ENCODE measurements at places on chromosomes 2 and 18.

DNA sequence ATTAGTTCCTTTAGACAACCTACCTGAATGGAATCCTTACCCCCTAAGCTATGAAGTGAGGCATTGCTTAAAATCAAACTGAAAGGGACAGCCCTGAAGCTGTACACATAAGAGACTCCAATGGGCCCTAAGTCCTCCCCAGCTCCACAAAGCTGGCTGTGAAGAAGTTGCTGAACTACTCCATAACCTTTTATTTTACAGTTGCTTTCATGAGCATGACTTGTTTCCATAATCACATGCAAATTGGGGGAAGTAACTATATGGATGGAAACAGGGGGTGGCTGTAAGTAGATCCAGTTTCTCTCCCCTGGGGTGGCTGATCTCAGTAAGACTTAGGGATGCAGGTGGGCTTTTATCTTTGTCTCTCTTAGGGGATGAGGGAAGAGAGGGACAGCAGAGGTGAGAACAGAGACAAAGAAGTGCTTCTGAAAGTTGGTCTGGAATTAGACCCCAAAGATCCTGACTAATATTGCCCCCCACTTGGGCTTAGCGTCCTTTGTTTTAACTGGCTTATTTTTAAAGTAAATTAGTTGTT, 5.5 kb downstream of the FZD5 start:
- DNase-seq: no peak

DNA sequence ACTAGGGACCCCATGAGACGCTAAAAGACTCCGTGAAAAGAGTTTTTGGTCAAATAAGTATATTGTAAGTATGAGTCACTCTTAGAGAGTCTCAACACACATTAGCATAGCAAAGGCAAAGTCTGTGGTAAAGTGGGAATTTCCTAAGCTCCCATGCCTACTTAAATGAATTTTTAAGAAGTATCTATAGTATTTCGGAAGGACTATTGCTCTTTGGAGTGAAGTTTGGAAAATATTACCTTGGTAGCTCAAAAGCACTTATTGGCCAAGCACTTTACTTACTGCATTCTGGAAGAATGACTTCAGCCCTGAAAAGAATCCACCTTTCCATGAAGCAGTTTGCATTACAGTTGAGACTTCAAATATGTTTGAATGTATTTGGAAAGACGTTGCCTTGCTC, 57.1 kb downstream of the CAVIN2 start:
- DNase-seq: no peak

DNA sequence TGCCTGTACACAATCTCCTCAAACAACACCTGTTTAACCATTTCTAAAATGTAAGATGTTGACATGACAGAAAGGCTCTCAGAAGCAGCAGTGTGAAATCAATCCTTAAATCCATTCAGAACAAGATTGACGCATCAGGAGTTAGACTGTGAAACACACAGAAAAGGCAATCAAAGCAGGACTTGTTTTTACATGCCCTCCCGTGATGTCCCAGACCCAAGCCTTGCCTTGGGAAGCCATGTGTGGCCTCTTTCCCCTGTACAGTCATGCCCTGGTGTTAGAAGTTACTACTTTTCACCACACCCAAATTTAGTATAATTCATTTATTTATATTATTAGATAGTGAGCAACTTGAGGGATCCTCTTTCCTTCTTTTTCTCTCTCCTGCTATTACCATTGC, 115.7 kb downstream of the NCKAP5 start:
- no peak for DNase-seq

DNA sequence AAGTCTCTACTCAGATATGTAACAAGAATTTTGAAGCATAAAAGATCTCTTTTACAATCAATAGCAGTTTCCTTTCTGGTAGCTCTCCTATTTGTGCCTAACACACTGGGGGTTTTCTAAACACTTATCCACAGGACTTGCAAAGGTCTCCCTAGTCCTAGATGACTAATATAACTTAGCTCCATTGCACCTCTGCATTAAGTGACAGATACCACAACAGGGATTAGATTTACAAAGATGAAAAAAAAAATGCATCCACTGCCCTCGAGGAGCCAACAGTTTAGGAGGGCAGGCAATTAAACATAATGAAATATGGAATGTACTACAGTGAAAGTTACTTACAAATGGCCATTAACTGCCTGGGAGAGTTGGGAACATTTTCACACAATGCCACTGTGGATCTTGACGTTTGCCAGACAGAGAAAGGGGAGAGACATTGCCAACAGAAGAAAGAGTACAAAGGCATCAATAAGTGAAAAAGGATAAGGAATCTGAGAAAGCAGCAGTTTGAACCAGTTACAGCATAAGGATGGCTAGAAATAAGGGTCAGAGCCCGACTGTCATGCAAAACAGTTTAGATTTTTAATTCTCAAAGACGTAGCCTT, 14.3 kb downstream of the PPP3R1 start:
- no peak for DNase-seq

- DNase-seq: no peak
Measured at GRCh38 chr2:236016496-236016895, 151.7 kb downstream of the GBX2 start.

GRCh38 chr18:73992242-73993022, 155.2 kb downstream of the FBXO15 start:
- no peak for DNase-seq

DNA sequence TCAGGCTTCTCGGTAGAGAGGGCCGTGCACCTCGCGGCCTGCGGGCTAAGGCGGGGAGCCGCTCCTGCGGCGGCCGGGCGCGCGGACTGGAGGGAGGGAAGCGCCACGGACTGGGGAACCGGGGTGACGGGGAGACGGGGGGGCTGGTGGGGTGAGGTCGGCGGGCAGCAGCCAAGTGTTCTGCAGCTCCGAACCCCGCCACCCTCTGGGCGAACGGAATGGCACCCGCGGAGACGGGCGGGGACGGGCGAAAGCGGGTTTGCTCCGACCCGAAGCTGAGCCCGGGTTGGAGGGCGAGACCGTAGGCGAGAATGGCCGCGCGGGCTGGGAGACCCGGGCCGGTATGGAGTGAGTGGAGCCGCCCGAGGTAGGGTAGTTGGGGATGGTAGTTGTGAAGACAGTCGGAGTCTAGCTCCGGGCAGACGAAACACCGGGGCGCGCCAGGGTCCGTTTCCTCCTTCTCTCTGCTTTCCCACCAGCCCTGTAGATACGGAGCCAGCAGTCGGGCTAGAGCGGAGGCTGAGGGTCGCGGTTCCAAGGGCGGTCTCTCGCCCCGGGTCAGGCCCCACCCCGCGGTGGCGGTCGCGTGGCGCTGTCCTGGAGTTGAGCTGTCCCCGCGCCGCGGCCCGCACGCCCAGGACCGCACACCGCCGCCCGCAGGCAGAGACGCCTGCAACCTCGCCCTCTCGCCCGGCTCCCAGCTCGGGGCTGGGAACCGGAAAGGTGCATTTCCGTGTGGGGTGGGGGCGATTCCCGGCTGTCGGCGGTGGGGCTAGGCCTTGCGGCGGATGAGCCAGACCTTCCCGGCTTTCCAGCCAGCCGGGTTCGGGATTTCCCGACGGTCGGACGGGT, 160.3 kb upstream of the SIX2 start:
- no peak for DNase-seq

GRCh38 chr2:30661173-30662107, 145.8 kb downstream of the CAPN13 start:
- DNase-seq: no peak

- DNase-seq: no peak
Measured at GRCh38 chr2:200338692-200339091, 32.2 kb downstream of the SPATS2L start.

DNA sequence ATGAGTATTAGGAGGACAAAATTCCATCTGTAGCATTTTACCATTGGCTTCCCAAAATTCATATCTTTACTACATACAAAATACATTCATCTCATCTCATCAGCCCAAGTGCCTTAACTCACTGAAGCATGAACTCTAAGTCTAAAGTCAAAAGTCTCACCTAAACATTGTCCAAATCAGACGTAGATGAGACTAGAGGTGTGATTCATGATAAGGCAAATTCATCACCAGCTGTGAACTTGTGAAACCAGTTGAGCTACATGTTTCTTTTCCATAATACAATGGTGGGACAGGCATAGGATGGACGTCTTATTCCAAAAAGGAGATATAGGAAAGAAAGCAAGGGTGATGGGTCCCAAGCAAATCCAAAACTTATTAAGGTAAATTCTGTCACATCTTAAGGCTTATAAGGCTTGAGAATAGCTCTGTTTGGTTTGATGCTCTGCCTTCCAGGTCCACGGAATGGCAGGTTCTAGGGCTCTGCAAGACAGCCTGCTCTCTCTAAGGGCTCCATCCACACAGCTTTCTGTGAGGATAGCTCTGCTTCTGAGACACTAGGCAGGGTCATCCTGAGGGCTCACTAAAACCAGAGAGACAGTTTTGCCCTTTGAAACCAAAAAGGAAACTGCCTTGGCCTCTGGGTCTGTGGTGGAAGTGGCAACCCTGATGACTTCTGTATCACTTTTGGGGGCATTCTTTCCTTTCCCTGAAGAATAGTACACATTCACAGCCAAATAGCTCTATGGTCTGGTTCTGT, 9.6 kb downstream of the IFIH1 start:
- DNase-seq: no peak

DNA sequence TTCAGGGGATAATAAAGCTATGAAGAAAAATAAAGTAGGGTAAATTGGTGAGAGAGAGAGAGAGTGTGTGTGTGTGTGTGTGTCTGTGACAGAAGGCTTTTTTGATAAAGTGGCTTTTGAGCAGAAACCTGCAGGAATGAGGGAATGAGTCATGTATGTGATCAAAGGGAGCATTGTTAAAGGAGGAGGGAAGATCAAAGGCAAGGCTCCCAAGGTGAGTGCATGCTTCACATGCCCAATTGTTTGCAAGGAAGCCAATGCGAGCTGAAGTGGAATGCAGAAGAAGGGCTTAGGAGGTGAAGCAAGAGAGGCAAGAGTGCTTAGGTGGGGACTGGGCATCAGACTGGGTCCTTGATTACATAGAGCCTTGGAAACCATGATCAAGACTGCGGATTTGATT, 96.8 kb downstream of the DNAH6 start:
- DNase-seq: no peak

DNA sequence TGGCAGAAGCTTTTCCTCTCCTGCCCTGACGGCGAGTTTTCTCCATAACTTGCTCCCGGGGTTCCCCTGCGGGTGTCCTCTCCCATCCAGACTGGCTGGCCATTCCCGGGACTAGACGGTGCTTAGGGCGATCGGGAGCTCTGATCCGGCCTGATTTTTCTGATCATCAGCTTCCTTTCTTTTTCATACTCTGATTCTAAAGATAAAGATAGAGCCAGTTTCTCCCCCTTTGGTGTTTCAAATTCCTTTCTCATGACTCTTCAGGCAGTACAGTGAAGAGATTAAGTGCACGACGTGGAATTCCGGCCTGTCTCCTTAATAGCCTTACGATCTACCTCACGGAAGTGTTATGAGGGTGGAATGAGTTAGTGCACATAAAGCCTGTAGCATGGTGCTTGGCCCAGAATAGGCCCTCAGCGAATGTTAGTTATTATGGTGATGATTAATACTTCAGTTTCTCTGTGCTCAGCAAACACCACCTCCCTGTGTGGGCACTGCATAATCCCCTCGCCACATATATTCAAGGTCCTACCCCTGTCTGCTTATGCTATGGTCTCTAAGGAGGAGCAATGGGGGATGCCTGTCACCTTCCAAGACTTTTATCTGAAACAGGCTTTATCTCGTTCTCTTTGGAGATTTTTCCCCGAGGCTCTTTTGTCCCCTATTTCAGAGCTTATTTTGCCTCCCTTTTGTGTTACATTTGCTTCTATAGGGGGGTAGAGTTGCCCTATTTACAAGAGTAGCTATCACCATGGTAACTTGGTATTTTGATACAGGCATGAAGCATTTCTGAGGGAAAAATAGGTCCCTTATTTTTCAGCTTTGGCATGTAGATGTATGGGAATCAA, 254.8 kb downstream of the CDH2 start:
- no peak for DNase-seq

GRCh38 chr2:69975853-69976462, 14.5 kb upstream of the ASPRV1 start:
- no peak for DNase-seq

- DNase-seq: no peak
Measured at GRCh38 chr18:6714010-6714409, 15.5 kb upstream of the ARHGAP28 start.

GRCh38 chr2:179604598-179604997, 256.8 kb downstream of the ZNF385B start:
- DNase-seq: no peak

- DNase-seq: no peak
Measured at GRCh38 chr2:7007488-7007845, 90.3 kb downstream of the RNF144A start.

- DNase-seq: no peak
Measured at GRCh38 chr2:147342329-147342728, 502.5 kb upstream of the ACVR2A start.

DNA sequence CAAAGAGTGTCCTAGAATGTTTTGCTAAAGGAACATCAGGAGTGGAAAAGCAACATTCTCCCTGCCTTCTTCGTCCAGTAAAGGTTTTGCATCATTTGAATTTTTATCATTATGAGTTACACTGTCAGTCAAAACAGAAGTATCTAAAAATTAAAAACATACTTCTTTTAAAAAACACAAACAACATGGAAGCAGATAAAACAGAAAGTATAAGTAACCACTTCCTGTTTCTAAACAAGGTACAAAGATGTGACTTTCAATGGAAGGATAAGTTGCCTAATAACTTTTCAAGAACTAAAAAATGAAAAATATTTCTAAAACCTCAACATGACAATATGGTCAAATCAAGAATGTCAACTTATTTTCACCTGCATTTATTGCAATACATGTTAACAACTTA, 158.2 kb downstream of the STK39 start:
- DNase-seq: no peak

DNA sequence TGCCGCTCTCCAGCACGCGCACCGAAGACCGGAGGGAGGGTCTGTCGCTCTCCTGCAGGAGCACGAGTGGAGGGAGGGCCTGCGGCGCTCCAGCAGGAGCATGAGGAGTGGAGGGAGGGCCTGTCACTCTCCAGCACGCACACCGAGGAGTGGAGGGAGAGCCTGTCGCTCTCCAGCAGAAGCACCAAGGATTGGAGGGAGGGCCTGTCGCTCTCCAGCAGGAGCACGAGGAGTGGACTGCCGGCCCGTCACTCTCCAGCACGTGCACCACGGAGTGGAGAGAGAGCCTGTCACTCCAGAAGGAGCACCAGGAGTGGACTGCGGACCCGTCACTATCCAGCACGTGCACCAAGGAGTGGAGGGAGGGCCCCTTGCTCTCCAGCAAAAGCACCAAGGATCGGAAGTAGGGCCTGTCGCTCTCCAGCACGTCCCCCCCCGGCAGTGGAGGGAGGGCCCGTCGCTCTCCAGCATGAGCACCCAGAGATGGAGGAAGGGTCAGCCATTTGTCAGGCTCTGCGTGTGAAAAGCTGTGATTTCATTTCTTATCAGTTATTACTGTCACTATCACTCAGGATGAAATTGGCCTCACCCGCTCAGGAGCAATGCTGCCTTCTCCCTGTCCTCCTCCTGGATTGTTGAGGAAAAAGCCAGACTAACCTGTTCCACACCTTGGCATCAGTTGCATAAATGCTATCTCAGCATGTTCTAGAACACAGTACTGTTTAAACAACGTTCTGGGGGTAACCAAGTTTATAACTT, 35.9 kb downstream of the ADI1 start:
- no peak for DNase-seq

DNA sequence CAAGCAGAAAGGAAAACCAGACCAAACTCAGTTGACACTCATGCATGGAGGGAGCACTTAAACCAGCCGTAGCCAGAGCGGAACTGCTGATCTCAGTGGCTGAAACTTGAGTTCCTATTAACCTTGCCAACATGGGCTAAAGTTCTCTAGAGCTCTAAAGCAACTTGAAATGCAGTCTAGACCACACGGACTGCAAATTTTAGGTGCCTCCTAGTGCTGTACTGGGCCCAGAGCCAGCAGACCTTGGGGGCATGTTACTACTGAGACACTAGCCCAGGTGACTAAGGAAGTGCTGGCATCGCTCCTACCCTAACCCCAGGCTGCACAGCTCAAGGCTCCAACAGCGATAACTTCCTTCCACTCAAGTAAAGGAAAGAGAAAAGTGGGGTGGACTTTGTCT, 236.5 kb downstream of the AKAIN1 start:
- DNase-seq: no peak

All from activated naive CD4-positive, alpha-beta T cell (primary cell).